ENCODE measurements at places on chromosomes 4 and X. TPM values are rescaled to one million over a fixed set of nuclear protein-coding genes. Genes with fewer than 3 reads are reported as not detected.

The CENPVL1 gene
- 0.11 TPM for total RNA-seq

The ARHGEF6 gene
- 21.7 TPM for total RNA-seq

The PRDM8 gene
- 86.8 TPM for total RNA-seq

The ARHGAP36 gene
- total RNA-seq: not detected

The FGF13 gene
- 1.8 TPM for total RNA-seq

The CFP gene
- total RNA-seq: 0.34 TPM

The GPRIN3 gene
- total RNA-seq: 0.06 TPM

The PPP4R3C gene
- not detected for total RNA-seq

The PDGFC gene
- 107 TPM for total RNA-seq

The DGAT2L6 gene
- not detected for total RNA-seq

The DSPP gene
- total RNA-seq: not detected
